ENCODE measurements at places on chromosomes 4 and X.

DNA sequence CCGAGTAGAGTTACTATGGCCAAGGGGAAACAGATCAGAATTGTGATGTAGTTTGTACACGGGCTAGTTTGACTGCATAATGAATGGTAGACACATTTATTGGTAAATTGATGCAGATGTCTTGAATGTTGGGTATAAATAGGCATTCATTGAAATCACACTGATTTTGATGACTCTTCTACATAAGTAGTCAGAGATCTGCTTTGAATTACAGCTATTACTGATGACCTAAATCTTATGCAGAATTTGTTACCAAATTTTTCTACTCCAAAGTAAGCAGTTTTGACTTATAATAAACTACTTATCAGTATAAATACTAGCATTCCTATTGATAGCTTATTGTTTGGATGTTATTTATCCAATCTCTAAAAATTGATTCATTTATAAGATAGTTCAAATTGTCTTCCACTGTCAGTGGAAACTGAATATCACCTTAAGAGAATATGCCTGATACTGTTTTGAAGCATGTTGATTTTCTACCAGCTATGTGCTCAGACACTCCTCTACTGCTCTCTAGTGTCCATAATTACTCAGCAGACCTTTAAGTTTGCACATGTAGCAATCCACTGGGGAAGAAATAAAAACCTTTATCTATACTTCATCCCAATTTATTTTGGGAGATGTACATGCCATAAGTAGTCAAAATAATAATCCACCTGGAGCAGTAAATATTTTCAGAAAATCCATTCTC, 120.3 kb downstream of the RASL11B start:
- peak; percentile 44 for DNase-seq

DNA sequence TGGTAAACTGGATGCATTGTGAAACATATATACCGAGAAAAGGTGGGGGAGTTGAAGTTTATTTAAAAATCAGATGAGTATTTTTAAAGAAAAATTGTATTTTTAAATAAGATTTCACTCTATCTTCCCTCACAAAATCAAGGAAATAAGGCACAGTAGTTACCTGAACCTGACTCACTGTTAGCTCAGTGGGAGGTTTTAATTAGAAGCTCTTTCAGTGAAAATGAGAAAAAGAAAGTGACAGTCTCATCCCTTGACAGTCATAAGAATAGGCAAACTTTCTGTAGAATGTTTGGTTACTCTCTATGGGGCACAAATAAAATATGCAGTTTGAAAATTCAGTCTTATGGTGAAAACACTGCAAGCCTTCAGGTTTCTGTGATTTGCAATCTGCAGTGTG, 49.7 kb downstream of the GRXCR1 start:
- DNase-seq, result no peak

DNA sequence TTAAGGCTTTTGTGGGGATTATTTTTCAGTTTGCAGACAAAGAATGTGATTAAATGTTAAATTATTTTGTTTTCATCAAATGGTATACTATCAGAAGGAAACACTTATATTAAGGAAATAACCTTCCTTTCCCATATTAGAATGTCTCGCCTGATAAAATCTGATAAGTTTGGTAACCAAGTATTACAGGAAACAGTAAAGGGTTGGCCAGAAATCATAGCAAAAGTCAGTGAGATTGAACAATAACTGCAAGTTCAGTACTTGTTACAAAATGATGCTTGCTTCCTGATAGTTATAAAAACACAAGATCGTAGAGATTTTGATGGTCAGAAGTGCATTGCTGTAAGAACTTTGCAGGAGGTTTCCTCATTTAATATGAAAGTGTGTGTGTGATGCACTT, 40.5 kb downstream of the FABP2 start:
- no peak for DNase-seq

DNA sequence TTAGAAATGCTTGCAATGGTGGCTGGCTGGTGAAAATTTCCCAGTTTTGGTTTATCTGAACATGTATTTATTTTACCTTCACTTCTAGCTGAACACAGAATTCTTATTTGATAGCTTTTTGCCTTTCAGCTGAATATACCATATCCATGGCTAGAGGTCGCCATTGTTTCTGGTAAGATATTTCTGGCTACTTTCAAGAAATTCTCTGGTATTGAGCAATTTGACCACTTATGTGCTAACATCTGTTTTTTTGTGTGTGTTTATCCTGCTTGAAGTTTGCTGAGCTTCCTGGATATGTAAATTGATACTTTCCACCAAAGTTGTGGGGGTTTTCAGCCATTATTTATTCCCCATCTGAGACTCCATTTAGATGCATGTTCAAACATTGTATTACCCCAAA, 75.4 kb downstream of the FBXW7 start:
- no peak for DNase-seq

GRCh38 chr4:174860588-174860987, 31.5 kb upstream of the GLRA3 start:
- no peak for DNase-seq

- DNase-seq, result peak; percentile 46
Observed at GRCh38 chr4:87375719-87376291, 15.2 kb downstream of the HSD17B11 start.

DNA sequence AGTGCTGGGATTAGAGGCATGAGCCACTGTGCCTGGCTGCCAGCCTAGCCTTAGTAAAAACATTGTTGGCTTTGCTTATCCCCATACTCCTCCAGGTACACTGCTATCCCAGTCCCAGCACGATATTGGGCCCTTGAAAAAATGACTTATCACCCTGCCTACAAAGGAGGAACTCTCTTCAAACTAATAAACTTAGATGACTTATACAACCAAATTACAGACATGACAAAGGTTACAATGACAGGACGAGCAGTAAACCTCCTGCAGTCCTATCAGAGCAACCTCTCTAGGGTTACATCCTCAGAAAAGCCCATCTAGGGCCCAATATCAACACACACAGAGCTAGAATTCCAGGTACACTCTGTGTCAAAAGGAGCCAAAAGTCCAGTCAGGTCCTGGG, 5.7 kb upstream of the HERC5 start:
- no peak for DNase-seq

- DNase-seq, result no peak
Observed at GRCh38 chr4:75708218-75708691, 16.1 kb upstream of the USO1 start.

DNA sequence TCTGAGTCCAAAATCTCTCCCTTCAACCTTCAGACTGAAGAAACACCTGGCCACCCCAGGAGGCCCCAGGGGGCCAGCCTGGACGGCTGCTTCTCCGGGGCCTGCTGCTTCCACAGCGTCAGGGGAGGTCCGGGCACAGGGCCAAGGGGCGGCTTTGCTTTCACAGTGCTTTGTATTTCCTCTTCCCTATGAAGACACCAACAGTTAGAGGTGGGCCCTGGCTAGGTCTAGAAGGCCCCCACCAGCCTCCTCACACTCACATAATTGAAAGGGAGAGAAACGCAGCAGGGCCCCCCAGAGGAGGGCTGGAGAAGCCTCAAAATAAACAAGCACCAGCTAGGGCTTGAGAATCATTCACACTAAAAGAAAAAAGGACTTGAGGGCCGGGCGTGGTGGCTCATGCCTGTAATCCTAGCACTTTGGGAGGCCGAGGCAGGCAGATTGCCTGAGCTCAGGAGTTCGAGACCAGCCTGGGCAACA, 17.8 kb downstream of the SCD5 start:
- peak; percentile 57 for DNase-seq

- peak; percentile 21 for DNase-seq
Observed at GRCh38 chr4:53015681-53016080, 153.6 kb downstream of the RASL11B start.

- DNase-seq, result no peak
Observed at GRCh38 chr4:163651761-163652160, 157.3 kb downstream of the TMA16 start.

- no peak for DNase-seq
Observed at GRCh38 chr4:182246401-182247205, 3.4 kb downstream of the TENM3 start.

DNA sequence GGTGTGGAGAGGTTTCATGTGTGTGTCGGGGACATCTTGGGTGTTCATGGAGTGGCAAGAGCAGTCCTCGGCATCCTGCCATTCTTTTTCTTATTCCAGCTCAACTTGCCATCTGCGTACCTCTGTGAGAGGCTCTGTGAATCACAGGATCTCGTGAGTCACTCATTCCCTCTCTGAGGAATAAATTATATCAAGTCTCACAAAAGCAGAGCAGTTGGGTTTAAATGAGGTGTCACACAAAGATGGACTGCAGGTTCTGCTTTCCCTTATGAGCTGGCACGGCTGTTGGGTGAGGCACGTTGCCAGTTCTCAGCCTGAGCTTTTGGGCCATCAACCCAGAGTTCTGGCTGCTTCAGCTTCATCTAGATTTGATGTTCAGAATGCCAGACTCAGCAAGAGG, 6.8 kb upstream of the OCIAD2 start:
- no peak for DNase-seq

GRCh38 chr4:72112514-72113156, 80.8 kb downstream of the NPFFR2 start:
- no peak for DNase-seq

DNA sequence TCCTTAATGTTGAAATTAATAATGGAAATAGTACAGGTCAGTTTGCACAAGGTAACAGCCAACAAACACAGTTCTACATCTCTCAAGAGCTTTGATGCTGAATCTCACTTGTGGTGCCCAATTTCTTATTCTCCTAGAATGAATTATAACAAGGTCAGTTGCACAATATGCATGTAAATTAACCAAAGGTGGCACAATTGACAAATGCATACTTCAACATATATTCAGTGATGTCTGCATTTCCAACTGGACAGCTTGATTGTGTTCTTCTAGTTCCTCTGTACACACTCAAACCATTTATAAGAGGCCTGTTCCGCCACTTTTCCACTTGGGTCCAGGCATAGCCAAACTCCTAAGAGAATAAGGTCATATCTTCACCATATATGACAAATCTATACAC, 210.3 kb upstream of the EPHA5 start:
- DNase-seq, result no peak

- DNase-seq, result no peak
Observed at GRCh38 chr4:143196323-143196722, 11.6 kb downstream of the USP38 start.

GRCh38 chrX:11241720-11242119, 51.5 kb upstream of the AMELX start:
- no peak for DNase-seq

DNA sequence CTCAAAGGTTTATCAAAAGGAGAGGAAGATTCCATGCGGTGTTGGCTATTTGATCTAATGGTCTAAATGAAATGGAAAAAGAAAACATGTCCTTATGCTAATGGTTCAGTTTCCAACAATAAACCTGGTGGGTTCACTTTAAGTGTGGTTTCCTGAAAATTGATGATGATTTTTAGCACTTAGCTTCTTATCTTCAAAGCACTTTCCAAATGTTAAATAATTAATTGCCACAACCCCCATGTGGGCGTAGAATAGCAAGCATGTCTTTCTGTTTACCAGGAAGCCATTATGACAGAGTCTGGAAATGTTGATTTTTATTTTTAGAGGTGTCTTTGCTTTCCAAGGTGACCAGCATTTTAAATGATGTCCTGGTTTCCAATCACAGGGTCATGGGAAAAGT, 134.8 kb upstream of the SLC4A4 start:
- no peak for DNase-seq

- DNase-seq, result no peak
Observed at GRCh38 chrX:19064175-19064574, 58.1 kb downstream of the ADGRG2 start.

- no peak for DNase-seq
Observed at GRCh38 chr4:168437192-168437943, 42.9 kb downstream of the DDX60L start.

GRCh38 chr4:146795711-146796110, 150.0 kb downstream of the TTC29 start:
- DNase-seq, result no peak

DNA sequence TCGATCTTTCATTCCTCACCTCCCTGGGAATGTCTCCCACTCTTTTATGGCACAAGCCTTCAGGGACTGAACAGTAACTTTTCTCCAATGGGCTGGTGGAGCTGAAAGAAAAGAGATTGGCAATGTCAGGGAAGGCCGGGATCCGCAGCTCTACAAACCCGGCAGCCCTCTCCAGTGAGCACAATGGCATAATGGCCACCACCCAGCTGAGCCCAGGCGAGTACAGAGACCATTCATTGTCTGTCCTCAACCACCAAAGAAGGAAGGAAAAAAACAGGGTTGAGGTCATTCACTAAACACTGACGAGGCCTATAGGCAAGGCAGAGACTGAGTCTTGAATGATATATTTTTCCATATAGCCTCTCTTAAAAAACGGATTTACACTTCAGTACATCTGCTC, 3.6 kb downstream of the GEMIN8 start:
- DNase-seq, result no peak

DNA sequence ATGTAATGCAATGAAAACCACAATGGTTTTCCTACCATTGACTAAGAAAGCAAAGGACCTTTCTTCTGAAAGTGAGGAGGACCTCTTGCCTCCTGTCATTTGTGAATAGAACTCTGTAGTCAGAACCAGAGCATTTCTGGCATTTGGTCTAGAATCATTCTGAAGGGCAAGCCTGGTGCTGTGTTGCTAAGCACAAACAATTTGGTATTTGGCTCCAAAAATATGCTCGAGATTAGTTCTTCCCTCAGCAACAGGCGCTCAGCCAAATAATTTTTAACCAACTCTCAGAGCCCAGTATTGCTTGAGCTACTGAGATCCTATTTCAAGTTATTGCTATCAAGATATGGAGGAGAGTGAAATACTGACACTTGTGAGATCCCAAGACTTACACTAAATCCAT, 71.0 kb downstream of the SNCA start:
- DNase-seq, result no peak

GRCh38 chrX:8848441-8848840, 47.3 kb upstream of the FAM9A start:
- no peak for DNase-seq

DNA sequence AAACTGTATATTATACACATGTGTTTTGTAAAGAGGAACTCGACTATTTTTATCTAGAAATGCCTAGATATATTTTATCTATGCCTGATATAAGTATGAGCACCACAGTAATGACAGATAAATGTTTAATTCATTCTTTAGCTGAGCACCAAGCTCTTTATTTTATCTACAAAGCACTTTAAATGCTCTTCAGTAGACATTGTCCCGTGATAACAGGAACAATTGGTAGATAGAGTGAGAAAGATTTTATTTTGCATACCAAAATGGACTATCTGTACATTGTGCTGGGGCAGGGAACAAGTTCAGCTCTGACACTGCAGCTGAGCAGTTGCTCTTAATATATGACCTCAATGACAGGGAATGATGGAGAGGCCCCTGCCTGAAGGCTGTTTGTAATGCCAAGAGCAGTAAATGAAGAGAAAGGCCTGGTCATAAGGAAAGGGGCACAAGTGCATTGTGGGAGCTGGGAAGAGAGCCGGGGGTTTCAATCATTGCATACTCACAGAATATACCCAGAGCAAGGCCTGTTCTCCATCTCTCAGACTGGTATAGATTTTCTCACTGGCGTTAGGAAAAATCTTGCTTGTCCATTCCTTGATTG, 57.3 kb downstream of the SEPTIN11 start:
- DNase-seq, result no peak

Measured in HEK293T (cell line).